ENCODE measurements at places on chromosomes 5 and 9.

DNA sequence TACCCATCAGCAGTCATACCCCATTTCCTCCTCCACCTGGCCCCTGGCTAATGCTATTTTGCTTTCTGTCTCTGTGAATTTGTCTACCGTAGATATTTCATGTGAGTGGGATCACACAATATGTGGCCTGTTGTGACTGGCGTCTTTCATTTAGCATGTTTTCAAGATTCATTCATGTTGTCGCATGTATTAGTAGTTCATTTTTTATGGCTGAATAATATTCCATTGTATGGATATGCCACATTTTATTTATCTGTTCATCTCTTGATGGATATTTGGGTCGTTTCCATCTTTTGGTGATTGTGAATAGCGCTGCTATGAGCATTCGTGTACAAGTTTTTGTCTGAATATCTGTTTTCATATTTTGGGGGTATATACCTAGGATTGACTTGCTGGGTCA is 33.9 kb downstream of the PSD2 start:
- no peak for DNase-seq

- no peak for DNase-seq
Measured at GRCh38 chr9:1460143-1460769, 410.1 kb downstream of the DMRT2 start.

- DNase-seq = no peak
Measured at GRCh38 chr5:41151564-41151963, 61.8 kb downstream of the C6 start.

GRCh38 chr9:90900130-90900529 is 98.5 kb downstream of the SYK start:
- DNase-seq = no peak

DNA sequence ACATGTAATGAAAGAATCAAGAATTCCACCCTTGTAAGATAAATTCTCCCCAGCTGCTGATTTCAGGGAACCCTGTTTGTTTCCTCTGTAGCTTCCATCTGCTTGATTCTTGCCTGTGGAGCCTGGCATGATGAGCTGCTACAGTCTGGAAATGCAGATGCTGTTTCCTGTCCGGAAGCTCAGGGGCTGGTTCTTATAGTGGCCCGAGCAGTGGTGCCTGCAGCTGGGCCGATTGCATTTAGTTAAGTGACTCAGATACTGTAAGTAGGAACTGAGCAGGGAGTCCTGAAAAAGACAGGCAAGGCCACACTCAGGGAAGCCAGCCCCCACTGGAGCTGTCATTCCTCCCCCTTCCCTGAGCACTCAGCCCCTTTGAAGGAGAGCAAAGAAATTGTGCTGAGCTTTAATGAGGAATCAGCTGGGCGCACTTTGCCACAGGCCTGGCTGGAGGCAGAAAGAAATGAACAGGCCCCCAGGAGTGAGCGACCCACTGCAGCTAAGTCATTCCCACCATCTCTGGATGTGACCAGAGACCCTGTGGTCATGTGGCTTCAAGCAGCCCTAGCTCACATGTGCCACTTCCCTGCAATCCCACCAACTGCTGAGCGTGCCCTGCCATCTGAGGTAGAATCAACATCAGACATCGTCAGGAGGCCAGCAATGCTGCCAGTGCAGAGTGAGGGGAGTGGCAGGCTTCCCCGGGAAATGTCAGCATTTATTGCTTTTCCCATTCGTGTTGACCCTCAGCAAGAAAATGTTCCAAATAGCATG is 206.0 kb upstream of the WWC1 start:
- DNase-seq = no peak

- DNase-seq = no peak
Measured at GRCh38 chr9:134629061-134629585, 12.5 kb upstream of the COL5A1 start.

GRCh38 chr9:95202076-95202681 is 115.3 kb downstream of the FANCC start:
- DNase-seq = no peak

- DNase-seq = no peak
Measured at GRCh38 chr5:64292611-64293215, 127.1 kb downstream of the RNF180 start.

GRCh38 chr9:38293022-38293421 is 99.5 kb upstream of the ALDH1B1 start:
- no peak for DNase-seq

GRCh38 chr9:69433968-69434367 is 109.0 kb downstream of the ENTREP1 start:
- no peak for DNase-seq

DNA sequence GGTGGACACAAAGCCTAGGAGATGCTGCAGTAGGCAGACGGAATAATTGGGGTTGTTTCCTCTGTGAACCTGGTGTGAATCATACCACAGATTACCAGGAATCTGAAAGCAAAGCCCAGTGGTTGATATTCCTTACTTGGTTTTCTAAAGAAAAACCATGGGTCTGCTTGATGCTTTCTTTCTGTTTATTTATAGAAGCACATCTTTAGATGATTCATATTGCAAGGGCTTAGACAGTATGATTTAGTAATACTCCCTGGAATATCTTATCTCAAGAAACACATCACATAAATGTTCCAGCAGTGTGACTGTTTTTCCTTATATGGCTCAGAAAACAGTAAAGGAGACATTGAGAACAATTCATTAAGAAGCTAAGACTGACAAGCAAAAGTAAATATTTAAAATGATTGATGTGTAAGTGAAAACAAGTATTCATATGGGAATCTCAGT is 623.3 kb downstream of the RAB3C start:
- no peak for DNase-seq
